ENCODE measurements at places on chromosomes 3 and 15.

GRCh38 chr3:128083980-128084674 is 31.9 kb downstream of the SEC61A1 start:
- no peak for DNase-seq

DNA sequence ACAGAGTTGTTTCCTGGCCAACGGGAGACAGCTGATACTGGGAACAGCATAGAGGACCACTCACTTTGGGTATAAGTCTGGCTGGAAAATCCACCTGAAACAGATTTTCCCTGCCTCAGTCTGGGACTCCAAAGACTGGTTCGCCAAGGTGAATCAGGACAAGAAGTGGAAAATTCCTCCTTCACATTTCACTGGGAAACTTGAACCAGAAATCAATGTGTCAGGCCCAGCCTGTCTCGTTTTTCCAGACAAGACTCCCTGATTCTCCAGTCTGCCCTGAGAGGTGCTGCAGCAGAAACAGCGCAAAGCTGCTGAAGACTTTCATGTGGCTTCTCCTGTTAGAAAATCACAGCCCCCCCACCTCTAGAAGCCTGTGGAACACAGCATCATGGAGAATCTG is 269.8 kb downstream of the OPA1 start:
- DNase-seq, result no peak

GRCh38 chr3:109900783-109901182 is 563.4 kb upstream of the DPPA4 start:
- DNase-seq, result no peak

DNA sequence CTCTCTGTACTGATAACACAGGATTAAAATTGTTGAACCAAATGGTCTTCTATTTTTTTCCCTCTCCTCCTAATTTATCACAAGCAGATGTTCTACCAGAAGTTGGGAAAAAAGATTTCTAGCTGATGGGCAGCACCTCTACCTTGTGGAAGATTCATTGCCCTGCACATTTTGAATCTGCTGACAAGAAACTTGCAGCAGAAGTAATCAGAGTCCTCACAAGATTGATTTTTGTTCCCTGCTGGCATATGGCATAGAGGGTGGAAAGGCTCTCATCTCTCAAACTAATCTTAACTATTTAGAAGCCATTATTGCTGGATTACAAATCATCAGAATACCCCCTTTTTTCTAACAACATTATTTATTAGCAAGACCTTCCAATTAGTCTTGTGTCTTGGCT is 148.9 kb upstream of the MEIS2 start:
- no peak for DNase-seq

- no peak for DNase-seq
These were observed 55.2 kb downstream of the CMSS1 start for GRCh38 chr3:99872923-99873254.

DNA sequence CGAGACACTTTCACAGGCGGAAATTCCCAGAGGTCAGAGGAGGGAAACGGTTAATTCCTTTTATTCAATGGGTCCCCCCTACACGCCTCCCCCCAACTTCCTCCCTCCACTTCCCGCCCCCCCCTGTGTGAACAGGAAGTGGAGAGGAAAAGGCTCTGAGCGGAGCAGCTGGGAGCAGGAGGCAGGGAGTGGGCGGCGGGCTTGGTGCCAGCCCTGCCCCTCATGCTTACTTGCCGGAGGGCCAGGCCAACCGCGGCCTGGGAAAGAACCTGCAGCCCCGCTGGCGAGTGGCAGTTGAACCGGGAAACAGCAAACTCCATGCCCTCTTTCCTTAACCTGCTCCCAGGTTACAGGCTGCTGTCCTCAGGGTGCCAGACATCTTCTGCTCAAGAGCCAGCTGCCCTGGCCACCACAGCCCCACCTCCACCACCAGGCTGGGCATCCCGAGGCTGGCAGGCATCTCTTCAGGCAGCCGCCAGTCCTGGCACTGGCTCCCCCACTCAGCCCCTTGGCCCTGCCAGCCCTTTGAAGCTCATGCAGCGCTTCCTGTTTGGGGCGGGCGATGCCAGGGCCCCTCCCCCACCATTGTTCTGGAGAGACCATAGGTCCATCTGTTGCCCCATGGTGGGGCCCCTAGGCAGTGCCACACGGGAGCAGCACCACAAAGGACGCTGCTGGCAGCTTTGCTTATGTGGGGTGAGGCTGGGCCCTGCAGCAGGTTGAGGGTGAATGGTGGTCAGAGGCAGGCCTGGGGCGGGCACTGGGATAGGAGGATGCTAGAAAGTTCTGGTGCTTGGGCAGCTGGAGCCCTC is 12.9 kb downstream of the VPS18 start:
- DNase-seq, result no peak

GRCh38 chr3:107028626-107029025 is 348.6 kb upstream of the CCDC54 start:
- DNase-seq, result no peak

GRCh38 chr3:66747696-66748095 is 246.9 kb upstream of the LRIG1 start:
- no peak for DNase-seq

DNA sequence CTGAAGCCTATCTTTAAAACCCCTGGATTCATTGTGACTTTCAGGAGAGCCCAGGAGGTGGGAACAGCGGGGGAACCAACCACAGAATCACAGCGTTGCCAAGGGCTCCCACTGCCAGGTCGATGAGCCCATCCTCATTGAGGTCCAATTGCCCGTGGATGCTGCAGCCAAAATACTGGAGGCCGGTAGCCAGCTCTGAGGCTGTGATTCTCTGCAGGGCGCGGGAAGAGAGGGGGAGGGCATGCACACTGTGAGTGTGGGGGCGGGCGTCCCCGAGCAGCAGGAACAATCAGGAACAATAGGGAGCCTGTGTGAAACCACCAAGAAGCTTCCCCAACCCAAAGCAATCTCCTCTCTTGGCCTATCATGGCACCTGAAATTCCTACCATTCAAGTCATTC is 53.4 kb downstream of the FEM1B start:
- no peak for DNase-seq

Measured in non-pigmented ciliary epithelial cell (primary cell).